Kidney tubule cell (primary cell): ENCODE measurements at places on chromosomes 16 and 17.

GRCh38 chr17:29866746-29867404 lies 63.2 kb downstream of the SSH2 start:
- DNase-seq = no peak

DNA sequence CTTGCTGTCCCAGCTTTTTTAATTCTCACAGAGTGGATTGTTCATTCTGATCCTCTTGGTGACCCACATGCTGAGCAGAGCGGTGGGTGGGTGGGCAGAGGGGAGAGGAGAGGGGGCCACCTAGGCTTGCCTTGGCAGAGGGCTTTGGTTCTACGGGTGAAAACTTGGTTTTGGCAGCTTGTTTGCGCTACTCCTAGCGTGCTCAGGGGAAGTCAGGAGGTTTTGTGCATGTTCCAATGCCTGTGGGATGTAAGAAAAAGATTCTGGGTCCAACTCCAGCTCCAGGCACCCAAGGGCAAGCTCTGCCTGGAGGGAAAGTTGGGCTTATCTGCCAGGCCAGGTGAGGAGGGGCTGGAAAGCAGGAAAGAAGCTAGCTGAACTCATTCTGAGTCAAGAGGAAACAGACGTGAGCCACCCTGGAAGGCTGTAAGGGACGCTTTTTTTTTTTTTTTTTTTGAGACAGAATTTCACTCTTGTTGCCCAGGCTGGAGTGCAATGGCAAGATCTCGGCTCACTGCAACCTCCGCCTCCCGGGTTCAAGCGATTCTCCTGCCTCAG lies 169.1 kb downstream of the WSCD1 start:
- DNase-seq = peak; percentile 65

DNA sequence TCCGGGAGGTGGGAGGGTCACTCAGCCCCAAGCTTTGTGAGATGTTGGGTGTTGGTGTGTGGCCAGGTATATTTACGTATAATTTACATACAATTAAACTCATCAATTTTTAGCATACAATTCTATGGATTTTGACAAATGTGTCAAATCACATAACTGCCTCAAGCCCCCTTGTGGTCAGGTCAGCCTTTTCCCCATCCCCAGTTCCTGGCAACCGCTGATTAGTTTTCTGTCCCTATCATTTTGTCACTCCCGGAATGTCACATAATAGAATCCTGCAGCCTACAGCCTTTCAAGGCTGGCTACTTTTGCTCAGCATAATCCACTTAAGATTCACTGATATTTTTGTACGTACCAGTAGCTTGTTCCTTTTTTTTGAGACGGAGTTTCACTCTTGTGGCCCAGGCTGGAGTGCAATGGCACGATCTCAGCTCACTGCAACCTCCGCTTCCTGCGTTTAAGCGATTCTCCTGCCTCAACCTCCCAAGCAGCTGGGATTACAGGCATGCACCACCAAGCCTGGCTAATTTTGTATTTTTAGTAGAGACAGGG lies 19.3 kb upstream of the RAI1 start:
- DNase-seq = no peak

DNA sequence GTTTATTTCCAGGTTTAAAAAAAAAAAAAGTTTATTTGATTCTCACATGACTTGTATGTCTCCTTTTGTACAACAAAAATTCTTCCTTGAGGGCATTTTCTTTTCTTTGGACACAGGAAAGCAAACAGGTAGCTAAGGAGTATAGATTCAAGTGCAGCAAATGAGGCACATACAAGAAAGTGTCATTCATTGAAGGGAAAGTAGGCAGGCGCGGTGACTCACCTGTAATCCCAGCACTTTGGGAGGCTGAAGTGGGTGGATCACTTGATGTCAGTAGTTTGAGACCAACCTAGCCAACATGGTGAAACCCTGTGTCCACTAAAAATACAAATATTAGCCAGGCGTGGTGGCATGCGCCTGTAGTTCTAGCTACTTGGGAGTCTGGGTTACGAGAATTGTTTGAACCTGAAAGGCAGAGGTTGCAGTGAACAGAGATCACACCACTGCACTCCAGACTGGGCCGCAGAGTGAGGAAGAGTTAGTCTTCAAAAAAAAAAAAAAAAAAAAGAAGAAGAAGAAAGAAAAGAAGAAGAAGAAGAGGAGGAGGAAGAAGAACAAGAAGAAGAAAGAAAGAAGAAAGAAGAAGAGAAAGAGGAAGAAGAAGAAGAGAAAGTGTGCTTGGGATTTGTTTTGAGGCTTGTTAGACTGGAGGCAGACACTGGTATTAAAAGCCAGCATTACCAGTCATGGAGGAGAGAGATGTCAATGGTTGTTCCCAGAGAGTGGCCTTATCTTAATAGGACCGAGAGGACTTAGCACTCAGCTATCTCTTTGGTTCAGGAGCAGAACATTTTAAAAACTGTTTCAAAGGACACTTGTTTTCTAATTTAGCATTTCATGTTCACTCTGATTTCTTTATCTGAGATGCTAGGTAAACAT lies 19.7 kb downstream of the GINS3 start:
- DNase-seq = peak; percentile 35

GRCh38 chr17:2799653-2800052 lies 3.4 kb downstream of the RAP1GAP2 start:
- no peak for DNase-seq

DNA sequence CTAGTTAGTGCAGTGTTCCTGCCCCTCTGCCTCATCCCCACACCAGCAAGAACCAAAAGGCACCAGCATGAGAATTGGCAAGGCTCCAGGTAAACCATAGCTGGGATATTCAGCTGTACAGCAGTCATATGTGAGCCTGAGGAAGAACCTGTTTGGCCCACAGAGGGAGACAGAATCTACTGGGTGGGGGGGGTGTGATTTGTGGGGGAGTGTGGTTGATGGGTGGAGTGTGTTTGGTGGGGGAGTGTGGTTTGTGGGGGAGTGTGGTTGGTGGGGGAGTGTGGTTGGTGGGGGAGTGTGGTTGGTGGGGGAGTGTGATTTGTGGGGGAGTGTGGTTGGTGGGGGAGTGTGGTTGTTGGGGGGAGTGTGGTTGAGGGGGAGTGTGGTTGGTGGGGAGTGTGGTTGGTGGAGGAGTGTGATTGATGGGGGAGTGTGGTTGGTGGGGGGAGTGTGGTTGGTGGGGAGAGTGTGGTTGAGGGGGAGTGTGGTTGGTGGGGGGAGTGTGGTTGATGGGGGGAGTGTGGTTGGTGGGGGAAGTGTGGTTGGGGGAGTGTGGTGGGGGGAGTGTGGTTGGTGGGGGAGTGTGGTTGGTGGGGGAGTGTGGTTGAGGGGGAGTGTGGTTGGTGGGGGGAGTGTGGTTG lies 19.5 kb downstream of the MINK1 start:
- DNase-seq = peak; percentile 73

DNA sequence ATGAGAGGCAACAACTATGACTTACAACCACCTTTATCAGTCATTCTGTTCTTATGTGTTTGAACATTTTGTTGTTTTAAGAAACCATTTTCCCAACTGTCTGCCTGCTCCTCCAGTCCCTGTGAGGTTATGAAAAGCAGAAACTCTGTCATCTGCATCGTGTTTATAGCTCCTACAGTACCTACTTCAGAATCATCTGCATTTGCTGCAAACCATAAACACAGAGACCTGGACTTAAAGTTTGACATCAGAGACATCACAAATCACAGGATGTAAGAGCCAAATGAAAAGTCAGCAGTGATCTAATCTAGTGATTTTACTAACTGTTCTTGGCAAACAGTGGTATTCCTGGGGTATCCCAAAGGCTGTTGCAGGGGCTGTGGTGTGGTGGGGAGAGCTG lies 55.2 kb downstream of the CDH11 start:
- DNase-seq = no peak

- no peak for DNase-seq
These were observed 903.9 kb downstream of the CDH11 start for GRCh38 chr16:64217789-64218535.

GRCh38 chr17:21539146-21539545 lies 153.2 kb upstream of the KCNJ18 start:
- peak; percentile 36 for DNase-seq

DNA sequence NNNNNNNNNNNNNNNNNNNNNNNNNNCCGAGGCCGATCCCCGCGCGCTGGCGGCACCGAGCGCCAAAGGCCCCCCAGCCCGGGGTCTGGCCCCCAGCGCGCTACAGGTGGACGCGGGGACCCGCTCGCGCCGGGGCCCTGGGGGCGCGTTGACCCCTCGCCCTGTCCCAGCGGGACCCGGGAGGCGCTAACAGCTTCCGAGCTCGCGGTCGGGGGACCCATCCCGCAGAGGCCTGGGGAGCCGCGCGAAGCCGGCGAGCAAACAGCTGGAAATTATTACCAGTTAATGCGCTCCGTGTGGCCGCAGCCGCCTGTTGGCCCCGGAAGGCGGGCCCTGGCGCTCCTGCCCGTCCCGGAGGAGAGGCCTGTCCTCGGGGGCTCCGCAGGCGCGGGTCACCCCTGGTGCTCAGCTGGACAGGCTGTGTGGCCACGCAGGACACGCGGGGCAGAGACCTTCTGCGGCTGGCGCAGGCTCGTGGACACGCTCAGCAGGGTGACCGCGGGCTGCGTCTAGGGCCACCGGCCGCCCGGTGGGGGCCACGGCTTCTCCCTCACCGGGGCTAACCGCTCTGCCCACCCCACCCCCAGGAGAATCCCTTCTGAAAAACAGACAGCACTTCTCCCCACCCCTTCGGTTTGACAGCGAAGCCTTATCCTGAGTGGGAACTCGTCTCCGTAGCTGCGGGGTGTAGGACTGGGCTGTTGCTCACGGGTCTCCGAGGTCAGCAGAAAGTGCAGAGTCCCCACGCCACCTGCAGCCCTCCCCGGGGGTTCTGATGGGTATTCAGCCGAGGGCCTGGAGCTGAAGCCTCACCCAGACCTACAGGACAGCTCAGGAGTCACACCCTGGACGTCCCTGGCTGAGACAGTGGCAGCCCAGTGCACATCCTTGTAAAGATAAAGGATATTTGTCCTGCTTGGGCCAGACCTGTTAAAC lies 138.7 kb upstream of the RPH3AL start:
- DNase-seq = peak; percentile 43

DNA sequence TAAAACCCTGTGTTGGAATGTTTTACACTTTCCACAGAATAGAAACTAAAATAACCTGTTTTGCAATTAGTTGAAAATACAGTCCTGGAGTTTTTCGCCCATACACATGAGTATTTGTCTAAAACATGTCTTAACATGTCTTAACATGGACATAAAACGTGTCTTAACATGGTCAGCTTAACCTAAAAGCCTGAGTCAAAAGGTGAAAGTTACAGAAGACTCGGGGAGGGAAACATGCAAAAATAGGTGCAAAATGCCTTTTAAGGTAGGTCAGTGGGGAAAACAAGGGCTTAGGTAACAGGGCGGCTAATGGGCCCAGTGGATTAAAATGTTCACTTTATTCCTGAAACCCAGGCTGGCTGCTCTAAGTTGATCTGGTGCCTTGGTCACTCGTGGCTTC lies 56.1 kb upstream of the RBL2 start:
- DNase-seq = no peak

DNA sequence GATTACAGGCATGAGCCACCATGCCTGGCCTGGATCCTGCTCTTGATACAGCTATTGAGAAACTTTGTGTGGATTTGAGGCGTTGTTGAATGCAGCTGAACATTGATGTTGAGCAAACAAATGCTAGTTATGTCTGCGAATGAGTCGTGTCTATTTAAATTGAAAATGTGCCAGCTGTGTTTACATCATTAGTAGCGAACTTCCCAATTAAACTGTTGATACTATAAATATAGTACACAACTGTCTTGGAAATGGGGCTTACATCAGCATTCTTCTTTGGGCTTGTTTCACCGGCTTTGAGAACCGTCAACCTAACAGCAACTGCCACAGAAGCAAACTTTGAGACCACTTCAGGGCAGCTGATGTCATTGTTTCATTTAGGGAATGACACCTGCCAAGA lies 251.9 kb downstream of the RBFOX1 start:
- no peak for DNase-seq

DNA sequence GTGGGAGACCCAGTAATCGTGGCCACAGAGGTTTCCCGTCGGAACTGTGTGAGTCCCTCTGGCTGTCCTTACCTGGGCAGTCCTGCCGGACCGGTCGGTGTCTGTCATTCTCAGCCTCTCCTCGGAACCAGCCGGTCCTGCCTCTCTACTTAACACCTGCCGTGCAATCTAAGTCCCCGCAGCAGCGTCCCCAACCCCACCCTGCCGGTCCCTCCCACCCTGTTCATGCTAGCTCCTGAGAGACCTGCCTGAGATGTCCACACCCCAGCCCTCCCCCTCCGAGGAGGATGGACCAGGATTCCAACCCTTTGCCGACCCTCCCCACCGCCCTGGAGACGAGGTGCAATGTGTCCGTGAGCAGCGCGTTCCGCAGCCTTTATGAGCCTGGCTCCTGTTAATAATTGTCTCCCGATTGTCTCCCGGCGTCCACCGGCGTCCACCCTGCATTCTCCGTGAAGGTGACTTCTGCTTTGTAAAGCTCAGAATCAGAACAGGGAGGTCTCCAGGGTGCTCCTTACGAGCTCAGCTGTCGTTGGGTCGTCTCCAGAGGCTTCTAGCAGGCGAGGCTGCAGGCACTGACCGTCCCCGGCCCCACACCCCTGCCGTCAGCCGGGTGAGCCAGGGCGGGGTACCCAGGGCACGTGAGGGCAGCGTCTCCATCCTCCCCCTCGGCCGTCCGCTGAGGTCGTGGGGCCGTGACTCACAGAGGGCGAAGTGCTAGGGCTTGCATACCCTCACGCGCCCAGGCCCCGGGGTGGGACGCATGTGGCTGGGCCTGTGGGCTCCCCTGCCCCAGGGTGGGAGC lies 10.1 kb downstream of the METRNL start:
- peak; percentile 42 for DNase-seq
